ENCODE measurements at places on chromosomes 16 and 17.

DNA sequence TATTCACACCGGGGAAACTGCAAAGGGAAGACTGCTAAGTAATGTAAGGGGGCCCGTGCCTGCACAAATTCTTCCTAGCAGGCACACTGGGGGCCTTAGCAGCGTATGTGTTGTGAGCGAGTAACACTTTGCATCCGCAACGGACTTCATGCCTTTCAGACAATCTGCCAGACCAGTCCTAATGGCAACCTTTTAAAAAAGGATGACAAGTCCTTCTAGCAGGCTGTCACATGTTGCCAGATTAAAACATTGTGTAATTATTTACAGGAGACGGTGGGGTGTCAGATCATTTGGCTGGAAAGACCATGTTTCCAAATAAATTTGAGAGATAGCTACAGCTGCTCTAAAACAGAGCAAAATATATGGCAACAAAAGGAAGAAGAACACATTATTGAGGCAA, 46.1 kb downstream of the CPPED1 start:
- no peak for DNase-seq

- DNase-seq, result no peak
Observed at GRCh38 chr17:58412961-58413586, 4.3 kb downstream of the RNF43 start.

GRCh38 chr16:70694088-70694867, 8.4 kb upstream of the MTSS2 start:
- no peak for DNase-seq

DNA sequence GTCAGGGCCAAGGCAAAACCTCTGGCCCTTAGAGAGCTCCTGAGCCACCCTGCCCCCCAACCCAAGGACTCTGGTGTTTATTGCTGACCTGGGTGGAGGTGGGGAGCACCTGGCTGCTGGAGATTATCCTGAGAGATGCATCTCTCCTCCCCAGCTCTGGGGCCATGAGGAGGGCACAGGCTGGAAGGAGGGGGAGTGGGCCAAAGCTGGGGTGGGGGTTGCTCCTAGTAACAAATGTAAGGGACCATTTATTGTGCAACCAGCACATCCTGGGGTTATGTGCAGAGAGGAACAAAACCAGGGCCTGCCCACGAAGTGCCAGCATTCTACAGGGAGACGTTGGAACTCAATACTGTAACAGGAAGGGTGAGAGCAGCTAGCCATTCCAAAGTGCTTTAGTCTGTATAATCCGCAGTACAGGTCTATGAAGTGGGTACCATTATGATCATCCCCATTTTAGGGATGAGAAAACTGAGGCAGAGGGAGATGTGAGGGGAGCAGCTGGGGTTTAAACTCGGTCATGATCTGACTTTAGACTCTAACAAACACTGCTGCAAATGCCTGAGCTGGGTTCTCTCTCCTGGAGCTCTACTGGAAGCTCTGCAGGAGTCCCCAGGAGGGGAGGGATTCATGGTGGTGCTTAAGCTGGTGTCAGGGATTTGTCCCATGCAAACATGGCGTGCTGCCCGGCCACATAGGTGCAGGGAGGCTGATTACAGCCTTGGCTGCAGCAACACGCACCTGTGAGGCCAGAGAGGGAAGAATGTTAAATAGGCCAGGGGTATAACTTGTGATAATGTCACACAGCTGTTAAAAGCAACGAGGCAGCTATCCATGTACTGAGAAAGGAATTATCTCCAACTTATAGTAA, 1.4 kb upstream of the RHBDF2 start:
- no peak for DNase-seq

DNA sequence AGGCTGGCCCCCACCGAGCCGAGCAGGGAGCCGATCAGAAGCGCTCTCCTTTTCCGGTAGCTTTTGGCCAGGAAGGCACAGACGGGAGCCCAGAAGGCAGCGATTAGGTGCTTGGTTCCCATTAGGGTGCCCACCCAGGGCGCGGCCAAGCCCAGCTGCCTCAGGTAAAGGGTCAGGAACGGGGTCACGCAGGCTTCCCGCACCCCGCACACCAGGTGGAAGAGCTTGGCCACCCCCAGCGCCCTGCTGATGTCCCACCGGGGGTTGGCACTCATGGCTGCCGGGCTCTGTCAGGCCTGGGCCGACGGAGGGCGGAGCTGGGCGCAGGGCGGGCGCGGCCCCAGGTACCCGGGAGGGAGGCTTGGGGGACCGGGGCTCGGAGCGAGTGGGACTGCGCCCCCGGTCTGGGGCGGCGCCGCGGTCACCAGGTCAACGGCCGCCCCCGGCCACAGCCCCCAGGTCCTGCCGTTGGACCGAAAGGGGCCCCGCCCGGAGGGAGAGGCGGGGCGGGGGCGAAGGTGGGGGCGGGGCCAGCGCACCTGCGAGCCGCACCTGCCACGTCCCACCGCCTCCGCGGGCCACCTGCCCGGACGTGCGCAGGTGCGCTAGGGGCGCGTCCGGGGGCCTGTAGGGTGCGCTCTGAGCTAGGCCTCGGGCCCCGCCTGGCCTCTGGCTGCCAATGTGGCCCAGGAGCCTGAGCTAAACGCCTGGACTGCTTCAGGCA, at the start of gene MFSD6L:
MFSD6L (minus strand) TSS at position 520 of the 724 bp plus-strand sequence; CDS start at position 275, 245 bp downstream.
- no peak for DNase-seq

DNA sequence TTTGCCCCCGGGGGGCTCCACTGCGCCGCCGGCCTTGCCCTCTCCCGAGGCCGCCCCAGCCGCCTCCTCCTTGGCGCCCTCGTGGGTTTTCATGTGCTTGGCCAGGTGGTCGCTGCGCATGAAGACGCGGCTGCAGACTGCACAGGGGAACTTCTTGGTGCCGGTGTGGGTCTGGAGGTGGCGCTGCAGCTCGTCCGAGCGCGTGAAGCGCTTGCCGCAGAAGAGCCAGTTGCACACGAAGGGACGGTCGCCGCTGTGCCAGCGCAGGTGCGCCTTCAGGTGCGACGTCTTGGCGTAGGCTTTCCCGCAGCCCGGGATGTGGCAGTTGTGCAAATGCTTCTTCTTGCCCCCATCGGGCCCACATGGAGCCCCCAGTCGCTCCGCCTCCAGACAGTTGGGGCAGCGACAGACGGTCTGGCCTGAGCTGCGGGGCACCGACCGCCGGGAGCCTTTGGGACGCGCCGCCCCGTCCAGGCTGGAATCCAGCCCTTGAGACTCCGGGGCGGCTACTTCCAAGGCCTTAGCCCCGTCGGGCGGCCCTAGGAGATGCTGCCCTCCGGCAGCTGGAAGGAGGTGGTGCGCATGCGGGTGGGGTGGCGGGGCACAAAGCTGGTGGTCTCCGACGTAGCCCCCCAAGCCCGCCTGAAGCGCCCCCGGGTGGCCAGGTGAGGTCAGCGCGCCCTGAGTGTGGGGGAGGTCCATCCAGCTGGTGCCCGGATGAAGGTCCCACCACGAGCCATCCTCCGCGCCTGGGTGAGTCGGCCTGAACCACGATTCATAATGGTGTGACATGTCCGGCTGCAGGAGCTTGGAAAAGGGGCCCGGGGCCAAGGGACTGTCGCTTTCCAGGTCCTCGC, 3.4 kb downstream of the SP6 start:
- DNase-seq, result peak; percentile 49

GRCh38 chr16:14304891-14305460, 233.9 kb downstream of the MRTFB start:
- no peak for DNase-seq

DNA sequence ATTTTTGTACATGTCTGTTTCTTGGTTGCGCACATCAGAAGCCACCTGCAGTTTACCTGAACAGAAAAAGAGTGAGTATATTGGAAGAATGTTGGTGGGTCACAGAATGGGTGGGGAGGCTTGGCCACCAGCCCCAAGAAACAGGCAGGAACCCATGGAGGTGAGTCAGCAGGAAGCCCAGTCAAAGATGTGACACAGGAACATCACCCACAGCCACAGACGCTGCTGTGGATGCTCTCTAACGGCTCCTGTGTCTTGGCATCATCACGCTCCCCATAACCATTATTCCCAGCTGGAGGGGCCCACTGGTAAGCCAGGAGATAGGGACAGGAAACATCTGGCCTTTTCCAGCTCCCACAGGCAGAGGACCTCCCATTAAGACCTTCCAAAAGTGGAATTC, 94.0 kb upstream of the WSB1 start:
- no peak for DNase-seq

DNA sequence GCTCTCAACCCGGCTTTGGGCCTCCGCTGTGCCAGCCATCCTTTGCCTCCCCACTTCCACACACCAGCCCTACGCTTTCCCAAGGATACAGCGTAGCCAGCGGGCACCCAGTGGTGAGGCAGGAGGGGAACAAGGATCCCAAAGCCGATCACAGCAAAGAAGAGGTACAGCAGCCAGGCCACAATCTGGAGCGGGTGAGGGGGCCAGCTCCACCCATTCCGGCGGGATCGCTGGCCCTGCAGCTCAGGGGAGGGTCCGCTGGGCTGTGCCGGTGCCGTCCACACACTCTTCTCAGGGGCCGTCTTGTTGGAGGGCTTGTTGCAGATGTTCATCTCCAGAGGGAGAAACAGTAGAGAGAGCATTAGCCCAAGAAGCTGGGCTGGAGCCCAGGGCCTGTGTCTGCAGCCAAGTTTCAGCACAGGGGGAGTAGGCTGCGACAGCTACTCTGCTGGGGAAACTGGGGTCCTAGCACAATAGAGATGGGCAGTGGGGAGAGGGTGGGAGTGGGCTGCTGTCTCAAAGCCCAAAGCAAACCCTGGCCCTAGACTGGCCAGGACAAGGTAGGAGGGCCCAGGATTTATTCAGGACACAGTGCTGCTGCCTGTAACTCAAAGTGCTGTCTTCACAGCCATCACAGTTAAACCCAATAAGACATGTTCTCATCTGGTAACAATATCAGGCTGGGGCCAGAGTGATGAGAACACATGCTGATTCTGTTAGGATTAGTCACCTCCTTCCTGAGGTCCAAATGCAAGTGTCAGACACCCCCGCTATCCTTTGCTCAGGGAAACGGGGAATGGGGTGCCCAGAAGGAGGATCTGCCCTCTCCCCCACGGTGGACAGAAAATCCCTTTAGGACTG, 9.9 kb downstream of the ZDHHC1 start:
- no peak for DNase-seq

GRCh38 chr17:40171750-40172149, 5.5 kb upstream of the RAPGEFL1 start:
- no peak for DNase-seq

DNA sequence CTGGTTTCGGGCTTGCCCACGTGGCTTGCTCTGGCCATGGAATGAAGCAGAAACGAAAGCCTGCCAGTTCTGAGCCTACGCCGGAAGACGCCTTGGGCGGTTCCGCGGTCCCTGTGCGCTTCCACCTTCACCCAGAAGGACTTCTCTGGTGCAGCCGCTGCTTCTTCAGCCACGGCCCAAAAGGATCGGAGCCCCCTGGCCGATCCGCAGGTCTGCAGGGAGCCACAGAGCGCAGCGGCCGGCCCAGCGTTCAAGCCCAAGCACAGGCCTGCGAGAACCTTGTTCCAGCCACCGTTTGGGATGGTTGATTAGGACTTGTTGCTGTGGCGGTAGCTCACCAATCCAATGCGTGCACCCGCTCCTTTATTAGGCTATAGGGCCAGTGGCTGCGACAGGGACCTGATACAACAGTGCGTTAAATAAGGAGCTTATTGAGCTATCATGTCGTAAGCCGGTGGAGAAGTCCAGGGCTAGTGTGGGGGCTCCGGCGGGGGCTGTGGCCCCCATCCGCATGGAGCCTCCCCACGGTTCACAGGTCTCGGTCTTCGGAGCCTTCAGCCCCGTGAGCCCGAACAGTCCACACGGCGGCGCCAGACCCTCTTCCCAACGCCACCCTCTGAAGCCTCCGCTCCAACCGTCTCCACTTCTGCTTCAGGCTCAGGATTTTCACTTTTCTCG, 10.2 kb upstream of the MPP2 start:
- peak; percentile 49 for DNase-seq

DNA sequence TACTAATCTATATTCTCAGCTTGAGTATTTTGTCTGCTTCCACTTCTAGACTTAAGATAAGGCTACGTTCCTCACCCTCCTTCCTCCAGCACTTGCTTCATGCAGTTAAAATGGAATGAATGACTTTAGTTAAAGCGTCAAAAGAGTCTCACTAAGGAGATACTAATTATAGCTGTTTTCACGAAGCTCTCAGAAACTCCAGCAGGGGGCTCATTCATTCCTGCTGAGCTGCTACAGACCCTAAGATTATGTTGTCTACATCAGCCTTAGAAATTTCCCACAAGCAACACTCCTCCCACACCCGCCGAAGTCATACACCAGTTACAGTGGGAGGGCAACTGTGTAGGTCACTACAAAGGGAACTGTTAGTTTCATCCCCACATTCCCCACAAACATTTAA, 57.0 kb upstream of the KIFC3 start:
- no peak for DNase-seq

- no peak for DNase-seq
Observed at GRCh38 chr16:19415461-19415860, 2.2 kb upstream of the TMC5 start.

DNA sequence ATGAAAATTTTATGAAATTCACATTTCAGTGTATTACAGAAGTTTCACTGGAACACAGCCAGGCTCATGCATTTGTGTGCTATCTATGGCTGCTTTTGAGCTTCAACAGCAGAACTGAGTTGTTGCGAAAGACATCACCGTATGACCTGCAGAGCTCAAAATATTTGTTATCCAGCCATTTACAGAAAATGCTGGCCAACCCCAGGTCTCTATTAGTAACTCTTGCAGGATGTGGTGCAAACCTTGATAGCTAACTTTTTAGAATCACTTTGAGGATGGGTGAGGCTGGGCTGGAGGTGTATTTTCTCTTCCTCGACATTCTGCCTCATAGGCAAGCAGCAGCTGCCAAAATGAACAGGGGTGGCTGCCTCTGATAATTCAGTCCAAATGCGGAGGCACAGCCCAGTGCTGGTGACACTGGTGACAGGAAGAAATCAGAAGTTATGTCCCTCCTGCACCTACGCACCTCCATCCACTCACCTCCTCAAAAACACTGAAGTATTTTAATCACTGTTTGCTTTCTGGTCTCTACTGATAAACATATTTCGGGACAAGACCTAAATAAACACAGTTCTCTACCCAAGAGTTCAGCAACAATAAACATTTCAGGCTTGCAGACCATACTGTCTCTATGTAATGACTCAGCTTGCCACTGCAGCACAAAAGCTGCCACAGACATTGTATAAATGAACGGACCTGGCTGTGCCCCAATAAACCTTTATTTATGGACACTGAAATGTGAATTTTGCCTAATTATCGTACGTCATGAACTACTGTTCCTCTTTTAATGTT, 28.5 kb downstream of the ARHGAP17 start:
- DNase-seq, result no peak

GRCh38 chr17:36544044-36544306, 744 bp upstream of the GGNBP2 start:
- no peak for DNase-seq

- DNase-seq, result no peak
Observed at GRCh38 chr17:75645501-75645888, 12.3 kb downstream of the SMIM5 start.

DNA sequence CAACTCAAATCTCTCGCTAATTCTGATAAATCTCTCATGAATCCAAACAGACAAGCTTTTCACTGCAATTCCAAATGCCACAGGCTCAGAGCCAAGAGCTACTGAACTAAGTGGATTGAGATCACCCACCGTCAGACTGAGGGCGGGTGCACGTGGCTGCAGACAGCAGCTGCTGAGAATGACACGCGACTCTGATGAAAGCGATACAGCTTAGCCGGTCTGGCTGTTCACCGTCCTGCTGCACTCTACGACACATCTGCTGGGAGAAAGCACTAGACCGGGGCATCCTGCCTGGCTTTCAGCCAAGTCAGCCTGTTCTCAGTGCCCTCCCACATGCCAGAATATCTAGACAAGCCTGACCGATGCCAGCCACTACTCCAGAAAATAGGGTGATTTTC, 42.6 kb downstream of the KLHDC4 start:
- DNase-seq, result no peak

GRCh38 chr17:48748718-48749566, 20.4 kb upstream of the HOXB13 start:
- no peak for DNase-seq

Measured in CD4-positive, alpha-beta T cell (primary cell).